Bone marrow (tissue), 2 donors: ENCODE measurements at places on chromosomes 16 and 17.

DNA sequence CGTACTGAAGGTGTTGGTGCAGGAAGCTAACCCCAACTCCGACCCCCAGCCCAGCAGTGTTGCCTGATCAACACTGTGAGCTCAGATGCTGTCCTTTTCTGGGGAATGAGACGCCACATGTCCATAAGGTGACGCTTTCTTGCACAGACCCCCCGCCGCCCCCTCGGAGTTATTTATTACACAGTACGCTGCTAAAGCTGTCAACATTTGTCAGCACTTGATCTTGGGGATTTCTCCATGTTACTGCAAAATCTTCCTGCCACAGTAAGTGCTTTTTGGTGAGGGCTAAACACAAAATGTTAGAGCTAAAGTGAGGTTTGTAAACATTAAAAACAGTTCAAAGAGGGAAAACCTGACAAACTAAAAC is 15.9 kb downstream of the CMTM3 start:
- DNase-seq = no peak

DNA sequence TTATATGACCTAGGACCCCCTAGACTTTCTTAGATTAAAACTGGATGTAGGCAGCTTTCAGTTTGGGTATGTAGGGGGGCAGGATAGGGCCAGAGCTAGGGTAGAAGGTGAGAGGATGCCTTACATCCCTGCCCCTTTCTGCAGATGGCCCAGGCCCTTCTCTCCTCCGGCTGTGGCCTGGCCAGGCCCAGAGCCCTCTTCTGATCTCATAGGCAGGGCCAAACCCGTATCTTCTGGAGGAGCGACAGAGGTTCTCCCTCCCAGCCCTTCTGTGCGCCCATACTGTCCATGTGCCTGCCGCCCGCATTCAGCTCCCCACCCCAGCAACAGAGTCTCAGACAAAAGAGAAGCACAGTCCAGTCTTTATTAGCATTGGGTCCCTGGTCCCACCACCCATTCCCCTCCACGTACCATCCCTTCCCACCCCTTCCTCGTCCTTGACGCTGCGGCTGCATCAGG is 2.0 kb upstream of the TSPOAP1 start:
- DNase-seq = no peak

- DNase-seq = peak; percentile 5
Measured at GRCh38 chr17:47949946-47950345, 7.7 kb downstream of the PRR15L start.

DNA sequence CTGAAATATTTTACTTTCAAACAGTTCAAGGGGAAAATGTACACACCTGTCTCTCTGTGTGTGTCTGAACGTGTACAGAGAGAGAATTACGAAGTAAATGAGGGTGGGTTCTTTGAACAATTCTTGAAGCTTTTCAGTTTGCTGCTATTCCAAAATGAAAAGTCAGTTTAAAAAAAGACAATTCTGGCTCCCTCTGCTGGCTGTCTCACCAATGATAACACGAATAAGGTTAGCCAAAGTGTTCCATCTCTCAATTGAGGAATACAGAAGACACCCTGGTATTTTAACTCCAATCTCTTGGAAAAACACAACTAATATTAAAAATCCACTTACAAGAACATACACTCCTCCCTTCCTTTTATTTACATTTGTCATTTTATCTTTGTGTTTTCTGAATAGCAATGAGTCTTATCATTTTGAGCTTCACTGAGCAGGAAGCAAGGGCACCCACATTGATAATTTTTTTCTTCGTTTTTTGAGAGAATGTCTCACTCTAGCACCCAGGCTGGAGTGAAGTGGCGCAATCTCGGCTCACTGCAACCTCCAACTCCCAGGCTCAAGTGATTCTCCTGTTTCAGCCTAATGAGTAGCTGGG is 20.5 kb downstream of the EFTUD2 start:
- DNase-seq = no peak

GRCh38 chr17:68089881-68090280 is 54.3 kb downstream of the KPNA2 start:
- DNase-seq = no peak

DNA sequence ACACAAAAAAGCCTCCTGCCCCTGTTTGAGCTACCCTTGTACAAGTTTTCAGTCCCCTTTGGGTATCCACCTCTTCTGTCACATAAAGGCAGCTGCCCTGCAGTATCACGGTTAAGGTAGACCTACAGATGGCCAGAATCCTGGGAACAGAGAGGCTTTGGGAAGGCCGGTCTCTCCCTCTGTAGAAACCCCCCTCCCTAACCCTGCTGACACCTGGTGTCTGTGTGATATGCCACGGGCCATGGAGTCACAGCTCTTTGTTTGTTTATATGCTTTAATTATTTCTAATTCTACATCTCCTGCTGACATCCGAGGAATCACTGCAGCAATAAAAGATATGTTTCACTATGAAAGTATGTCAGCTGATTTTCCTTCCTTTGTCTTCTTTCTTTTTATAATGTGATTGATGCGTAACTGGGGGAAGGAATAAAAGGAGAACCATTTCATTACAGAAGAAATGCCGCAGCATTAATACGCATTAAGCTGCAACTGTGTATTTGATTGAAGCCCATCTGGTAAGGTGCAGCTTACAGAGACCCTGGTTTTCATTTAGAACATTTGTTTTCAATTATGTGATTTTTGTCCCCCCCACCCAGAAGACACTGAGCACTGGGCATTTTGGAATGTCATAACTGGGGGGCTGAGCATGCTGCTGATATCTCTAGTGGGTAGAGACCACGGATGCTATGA is 142.1 kb downstream of the SLC39A11 start:
- DNase-seq = no peak

GRCh38 chr17:8372422-8372821 is 4.1 kb downstream of the KRABD2 start:
- DNase-seq = no peak

DNA sequence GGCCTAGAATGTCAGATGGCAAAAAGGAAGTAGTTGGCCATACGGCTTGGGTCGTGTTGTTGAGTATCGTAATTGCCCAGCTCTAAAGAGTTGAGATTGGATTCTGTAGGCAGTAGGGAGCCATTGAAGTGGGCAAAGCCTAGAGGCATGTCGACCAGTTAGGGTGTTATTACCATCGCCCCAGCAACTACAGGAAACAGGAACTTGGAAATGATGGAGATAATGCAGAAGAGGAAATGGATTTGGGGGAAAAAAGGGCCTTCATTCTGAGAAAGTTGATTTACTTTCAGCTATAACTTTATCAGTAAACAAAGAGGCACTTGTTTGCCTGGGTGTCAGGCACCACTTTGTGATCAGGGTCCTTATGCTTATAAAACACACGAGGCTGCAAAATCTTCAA is 52.6 kb downstream of the COX10 start:
- DNase-seq = no peak

- no peak for DNase-seq
Measured at GRCh38 chr17:56937687-56938086, 23.2 kb downstream of the COIL start.

DNA sequence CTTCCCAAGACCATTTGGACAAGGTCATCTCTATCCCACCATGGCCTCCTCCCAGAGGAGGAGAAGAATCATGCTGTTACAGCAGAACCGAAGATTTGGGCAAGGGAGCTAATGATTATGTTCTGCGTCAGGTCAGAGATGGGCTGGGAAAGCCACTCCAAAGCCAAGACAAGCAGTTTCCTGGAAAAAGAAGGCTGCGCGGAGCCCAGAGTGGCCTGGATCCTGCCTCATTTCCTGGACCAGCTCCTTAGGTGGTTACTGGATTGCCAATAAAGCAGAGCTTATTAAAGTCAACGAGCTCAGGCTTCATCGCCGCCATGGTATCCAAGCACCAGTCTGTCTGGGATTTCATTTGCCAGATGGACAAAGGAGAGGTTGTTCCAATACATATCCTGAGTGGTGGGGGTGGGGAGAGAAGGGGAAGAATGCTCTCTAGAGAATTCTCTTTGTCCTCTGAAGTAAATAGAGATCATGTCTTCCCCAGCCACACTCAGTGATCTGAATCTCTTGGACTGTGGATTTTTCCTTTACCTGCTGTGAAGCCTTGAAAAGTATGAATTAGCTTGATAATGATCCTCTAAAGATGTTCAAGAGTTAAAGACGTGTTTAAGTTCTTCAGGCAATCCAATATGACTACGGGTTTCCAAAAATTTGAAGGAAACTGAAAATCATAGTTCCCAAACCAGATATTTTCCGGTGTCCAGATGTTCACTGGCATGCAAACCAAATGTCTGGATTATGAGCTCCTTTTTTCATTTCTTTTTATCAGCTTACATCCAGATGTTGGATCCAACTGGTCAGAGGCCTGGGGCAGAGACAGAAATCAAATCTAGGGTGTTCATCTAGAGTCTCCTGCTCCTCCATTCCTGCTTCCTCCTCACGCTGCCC is 17.7 kb downstream of the PRAC1 start:
- DNase-seq = no peak

- DNase-seq = no peak
Measured at GRCh38 chr17:44409309-44410028, 20.0 kb upstream of the ITGA2B start.

DNA sequence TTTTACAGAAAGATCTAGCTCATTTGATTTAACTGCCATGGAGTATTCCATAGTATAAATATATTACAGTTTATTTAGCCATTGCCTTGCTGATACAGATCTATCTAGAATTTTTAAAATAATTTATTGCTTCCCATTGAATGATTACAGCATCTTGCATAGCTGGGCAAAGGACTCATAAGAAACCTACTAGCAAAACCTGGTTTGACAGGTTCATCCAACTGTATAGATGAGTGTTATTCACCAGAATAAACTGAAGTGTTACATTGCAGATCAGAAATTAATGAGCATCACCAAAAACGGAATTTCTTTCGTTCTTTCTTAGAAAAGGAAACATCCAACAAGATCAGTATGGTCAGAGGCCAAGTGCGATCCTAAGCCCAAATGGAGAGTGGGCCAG is 202.2 kb upstream of the CACNG5 start:
- no peak for DNase-seq

DNA sequence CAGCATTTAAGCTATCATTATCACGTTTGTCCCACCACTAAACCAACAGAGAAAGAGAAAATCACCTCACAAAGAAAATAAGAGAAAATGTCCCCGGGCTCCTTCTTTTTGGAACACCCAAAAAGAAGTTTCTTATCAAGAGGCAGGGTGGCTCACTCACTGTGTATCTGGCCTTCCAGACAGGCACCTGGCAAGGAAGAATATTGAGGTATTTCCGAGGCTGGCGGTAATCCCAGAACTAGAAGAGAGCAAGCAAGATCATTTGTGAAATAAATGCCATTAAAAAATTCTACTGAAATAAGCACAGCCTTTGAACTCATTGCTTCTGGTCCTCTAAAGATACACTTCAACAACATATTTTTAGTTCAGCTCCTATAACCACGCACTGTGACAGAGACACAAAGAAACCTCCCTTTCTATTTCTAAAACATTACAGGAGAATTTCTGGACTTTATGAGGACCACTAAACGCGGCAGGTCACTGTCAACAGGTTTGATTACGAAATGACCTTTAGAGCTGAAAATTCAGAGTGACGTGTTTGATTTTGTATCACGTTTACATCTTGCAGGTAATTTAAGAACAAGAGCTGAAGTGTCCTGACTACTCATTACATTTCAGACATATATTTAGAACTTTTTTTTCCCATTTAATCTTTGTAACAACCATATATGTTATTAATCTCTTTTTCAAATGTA is 61.0 kb downstream of the WDR59 start:
- DNase-seq = no peak

DNA sequence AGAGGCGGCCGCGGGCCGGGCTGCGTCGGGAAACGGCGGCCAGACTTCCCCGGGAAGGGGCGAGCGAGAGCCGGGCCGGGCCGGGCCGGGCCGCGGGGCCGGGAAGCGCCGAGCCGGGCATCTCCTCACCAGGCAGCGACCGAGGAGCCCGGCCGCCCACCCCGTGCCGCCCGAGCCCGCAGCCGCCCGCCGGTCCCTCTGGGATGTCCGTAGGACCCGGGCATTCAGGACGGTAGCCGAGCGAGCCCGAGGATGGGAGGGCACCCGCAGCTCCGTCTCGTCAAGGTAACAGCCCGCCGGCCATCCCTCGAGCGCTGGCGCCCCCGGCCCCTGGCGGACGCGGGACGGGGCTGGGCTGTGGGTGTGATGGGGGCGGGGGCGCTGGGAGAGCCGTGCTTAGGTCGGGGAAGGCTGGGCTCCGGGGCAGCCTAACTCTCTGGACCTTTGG is at the start of gene CRHR1:
Gene CRHR1, plus strand, starts transcription at position 28 of the 448 bp plus-strand sequence. Its CDS starts 225 bp downstream, at position 253.
- DNase-seq = no peak

- DNase-seq = no peak
Measured at GRCh38 chr16:54744998-54745397, 185.7 kb upstream of the IRX5 start.

- no peak for DNase-seq
Measured at GRCh38 chr16:9706217-9706836, 475.9 kb downstream of the GRIN2A start.

GRCh38 chr17:55865072-55865762 is 114.4 kb downstream of the PCTP start:
- no peak for DNase-seq

- peak; percentile 41 for DNase-seq
Measured at GRCh38 chr17:66343531-66344078, 41.2 kb downstream of the PRKCA start.

GRCh38 chr17:35063514-35064223 is at the start of gene RFFL:
RFFL (minus strand) TSS chr17:35063707; CDS start chr17:35026553, 37,154 bp downstream.
- DNase-seq = peak; percentile 62

- DNase-seq = no peak
Measured at GRCh38 chr16:11435576-11435975, 90.3 kb downstream of the RMI2 start.

DNA sequence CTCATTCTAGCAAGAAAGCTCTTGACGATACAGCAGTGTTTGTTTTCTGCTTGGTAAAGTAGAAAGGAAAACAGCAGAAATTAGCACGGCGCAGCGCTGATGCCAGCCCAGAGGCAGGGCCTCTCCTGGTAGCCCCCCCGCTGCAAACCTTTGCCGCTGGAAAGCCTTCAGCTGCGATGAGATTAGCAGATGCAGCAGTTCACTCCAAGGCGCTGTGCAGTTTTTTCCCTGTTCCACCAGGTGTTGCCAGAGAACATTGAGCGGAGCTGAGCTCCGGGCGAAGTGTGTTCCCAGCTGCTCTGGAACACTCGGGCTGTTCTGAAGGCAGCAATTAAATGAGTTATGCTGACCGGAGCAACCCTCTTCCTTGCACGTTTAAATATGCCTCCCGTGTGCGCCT is 72.5 kb downstream of the RBFOX1 start:
- DNase-seq = no peak
